Right ventricle myocardium inferior (tissue), 1 donor: ENCODE measurements at places on chromosomes 3 and 15.
A peak's percentile ranks its signal among the peaks of the same experiment; 100 is the strongest.

DNA sequence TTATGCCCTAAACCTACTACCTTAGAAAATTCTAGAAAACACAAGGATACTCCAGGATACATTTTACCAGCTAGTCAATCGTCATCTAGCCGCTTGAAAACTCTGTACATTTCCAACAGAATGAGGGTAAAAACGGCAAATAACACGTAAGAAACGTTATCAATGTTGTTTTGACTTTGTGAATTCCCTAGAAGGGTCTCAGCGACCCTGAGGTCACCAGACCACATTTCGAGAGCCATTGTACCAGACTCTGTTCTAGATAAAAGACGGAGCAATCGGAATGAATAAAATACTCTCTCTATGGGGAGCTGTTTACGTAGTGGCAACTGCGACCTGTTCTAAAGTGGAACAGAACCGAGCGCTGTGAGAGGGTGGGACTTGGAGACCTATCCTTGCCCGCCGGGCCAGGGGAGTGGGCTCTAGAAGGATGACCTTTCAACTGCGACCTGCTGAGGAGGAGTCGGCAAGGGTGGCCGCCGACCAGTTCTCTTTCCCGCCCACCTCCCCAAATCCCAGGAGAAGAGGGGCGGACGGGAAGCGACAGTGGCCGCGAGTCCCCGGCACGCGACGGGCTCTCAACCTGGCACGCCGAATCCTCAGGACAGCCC, 778 bp upstream of the AP4E1 start:
- DNase-seq, result no peak

GRCh38 chr15:80695911-80696661, 976 bp downstream of the ABHD17C start:
- peak; percentile 69 for DNase-seq

DNA sequence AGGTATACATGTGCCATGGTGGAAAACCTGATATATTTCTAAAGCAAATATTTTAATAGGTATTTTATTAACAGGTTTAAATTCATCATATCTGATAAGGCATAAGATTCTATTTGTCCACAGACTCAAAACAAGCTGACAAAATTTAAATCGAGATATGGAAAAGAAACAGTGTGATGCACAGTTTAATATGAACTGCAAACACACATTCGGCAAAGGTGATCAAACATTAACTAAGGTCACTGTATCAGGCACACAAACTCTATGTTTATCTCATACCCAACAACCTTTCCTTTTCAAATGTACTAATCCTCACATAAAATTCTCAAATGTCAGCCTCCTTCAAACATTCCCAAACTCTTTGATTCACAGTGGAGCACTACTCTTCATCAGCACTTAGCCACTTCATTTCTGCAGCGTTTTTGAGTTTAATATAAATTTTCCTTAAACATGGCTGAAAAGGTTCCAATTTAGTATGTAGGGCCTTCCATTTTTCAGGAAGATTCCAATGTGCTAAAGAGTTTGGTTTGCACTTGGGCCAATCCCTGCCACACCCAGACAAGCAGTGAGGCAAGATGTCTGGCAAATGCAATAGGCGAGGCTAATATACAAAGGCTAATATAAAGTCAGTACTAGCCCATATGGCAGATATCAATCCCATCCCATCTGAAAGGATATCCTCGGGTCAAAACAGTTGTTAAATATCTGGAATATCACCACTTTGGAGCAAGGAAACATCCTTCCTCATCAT, 84.6 kb downstream of the GBE1 start:
- no peak for DNase-seq

DNA sequence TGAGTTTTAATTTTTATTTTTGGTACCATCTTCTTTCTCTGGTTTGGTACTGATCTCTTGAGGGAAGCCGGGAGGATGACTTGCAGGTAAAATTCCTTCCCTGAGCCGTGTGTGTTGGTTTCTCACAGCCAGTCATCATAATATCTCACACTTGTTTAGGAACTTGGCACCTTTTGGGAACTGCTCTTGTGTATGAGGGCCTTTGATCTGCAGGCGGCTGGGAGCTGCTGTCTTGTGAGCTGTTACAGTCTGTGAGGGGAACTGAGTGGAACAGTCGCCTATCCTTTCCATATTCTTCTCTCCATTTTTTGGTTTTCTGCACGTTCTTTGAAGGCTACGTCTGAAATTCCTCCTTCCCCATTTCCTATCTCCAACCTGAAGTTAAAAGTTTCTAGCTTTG, 75.2 kb downstream of the CACNA2D3 start:
- no peak for DNase-seq

DNA sequence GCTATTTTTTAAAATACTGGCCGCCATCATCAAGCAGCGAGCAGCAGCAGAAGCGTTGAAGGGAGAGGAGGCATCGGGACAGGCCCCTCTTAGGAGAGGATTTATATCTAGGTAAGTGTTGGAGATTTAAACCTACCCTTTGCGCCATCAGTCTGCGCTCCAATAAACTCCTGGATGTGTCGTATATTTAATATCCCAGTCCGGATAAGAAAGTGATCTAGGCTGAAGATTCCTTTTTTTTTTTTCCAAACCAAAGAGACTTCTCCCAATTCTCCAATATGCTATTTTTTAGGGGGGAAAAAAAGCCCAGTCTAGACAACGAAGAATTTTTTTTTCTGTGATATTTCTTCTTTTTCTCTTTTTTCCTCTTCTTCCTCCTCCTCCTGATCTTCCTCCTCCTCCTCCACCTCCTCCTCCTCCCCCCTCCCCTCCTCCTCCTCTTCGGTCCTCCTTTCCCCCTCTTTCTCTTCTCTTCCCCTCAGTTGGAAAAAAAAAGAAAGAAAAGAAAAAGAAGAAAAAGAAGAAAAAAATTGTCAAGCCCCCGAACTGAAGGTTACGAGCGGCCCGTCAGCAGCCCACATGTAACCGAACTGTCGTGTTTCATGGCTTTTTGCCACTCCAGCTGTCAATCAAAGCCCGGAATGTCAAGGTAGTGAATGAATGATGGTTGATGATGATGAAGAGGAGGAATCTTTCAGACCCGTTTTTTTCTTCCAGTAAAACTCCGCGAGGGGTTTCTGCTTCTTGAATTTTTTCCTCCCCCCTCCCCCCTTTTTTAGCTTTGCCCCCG, 835 bp downstream of the MEIS2 start:
- no peak for DNase-seq

- no peak for DNase-seq
These were observed 338.5 kb downstream of the PTPRG start for GRCh38 chr3:61899700-61900462.

GRCh38 chr3:182244222-182244971, 532.7 kb downstream of the SOX2 start:
- no peak for DNase-seq

GRCh38 chr3:169662843-169663160, 710 bp downstream of the MECOM start:
- DNase-seq, result no peak

DNA sequence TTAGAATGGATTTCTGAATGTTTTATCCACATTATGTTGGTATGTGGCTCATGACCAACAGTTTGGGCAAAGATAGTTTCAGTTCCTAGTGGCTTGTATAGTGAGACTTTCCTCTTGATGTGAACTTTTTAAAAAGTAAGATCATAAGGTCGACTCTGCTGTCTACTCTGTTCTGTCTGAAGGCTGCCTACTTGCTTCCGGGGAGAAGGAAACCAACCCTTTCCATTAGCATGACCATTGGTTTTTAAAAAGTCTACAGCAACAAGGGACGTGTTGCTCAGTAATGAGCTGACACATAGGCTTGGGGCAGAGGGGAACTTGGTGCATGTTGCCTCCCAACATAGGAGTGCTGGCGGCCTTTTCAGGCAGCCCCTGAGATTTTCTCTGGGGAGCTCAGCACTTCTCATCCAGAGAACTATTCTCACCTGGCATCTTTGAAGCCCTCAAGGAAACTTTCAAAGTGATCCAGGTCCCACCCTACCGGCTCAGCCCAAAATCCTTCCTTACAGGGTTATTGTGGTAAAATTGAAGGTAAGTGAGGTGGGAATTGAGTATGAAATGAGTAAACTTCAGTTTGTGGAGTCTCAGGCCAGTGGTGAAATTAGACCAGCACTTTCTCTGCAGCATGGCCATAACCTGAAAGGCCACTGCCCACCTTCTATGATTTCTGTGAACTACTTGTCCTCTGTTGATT, 30.6 kb downstream of the PSMD6 start:
- no peak for DNase-seq

GRCh38 chr3:27930052-27930602, 208.0 kb upstream of the EOMES start:
- DNase-seq, result no peak

DNA sequence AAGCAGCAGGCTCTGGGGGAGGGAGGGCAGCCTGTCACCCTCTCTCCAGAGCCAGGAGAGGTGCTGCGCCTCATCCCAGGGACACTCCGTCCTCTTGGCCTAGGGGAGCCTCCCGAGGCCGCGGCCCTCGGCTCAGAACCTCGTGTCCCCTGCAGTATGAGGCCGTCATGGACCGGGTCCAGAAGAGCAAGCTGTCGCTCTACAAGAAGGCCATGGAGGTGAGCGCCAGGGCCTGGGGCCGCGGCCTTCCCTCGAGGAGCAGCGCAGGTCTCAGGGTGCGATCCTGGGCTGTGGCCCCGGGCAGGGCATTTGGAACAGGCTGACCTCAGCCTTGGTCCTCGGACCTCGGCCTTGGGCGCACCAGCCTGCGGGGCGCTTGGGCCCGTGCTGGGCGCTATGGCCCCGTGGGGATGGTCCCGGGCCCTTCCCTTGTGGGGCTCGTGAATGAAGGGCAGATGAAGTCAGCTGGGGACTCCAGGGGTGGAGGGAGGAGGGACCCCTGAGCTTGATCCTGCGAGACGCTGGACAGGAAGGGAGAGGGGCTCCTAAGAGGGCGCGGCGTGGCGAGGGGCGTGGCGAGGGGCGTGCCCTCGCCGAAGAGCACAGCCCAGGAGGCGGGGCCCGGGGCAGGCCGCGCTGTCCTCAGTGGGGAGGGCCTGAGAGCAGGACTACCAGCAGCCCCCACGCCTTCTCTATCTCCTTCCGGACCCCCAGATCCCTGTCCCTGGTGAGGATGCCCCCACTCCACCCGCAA, 32.9 kb downstream of the PSTPIP1 start:
- peak; percentile 45 for DNase-seq

DNA sequence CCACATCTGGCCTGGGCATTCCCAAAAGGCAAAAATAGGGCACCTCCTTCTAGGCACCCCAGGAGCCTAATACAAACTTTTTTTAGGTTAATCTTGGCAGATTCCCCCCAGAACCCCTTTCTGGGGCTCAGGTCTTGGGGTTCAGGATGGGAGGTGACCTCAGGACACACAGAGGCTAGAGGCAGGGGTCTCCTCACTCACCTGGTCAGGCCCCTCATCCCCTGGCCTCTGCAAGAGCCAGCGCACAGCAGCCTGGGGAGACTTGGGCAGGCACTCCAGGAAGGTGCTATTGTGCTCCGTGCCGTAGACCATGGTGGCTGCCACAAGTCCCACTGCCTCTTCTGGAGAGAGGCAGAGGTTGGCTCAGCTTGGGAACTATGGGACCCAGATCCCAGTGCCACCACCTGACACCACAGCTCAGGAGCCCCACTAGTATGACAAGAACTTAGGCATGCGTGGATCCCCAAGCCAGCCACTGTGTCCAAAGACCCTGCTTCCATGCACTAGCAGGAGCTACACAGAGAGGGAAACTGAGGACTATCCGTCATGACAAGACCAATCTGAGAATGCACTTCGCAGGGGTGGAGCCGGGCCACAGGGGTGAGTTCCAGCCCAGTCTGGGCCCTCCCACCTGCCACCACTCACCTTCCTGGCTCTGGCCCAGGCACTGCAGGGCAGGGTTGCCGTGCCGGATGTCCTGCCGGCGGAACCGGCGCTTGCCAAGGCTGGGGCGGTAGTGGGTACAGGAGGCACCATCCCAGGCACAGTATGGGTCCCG, 7.4 kb downstream of the SEMA3G start:
- DNase-seq, result no peak

DNA sequence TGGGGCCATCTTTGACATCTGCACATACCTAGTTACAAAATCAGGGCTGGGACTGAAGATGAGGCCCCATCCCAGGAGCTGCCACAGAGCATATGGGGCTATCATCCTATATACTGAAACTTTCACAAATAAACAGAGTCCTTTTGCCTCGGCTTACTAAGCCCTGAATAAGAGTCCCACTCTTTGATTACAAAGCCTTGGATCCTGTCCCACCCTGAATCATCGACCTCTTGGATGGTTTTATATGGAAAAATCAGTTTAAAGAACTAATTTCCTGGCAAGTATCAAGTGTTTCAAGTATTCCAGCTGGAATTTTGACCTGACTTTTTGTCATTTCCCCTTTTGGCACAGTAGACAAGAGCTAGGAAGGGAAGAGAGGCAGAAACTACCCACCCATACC, 331.3 kb upstream of the FRG2C start:
- DNase-seq, result no peak

GRCh38 chr3:126530171-126531050, 6.5 kb downstream of the CHST13 start:
- peak; percentile 89 for DNase-seq

- DNase-seq, result peak; percentile 80
These were observed 8.2 kb downstream of the SLC6A6 start for GRCh38 chr3:14410503-14411165.

- no peak for DNase-seq
These were observed 35.9 kb downstream of the CEMIP start for GRCh38 chr15:80815106-80815505.

- DNase-seq, result no peak
These were observed 117.0 kb downstream of the MBNL1 start for GRCh38 chr3:152385761-152386160.

DNA sequence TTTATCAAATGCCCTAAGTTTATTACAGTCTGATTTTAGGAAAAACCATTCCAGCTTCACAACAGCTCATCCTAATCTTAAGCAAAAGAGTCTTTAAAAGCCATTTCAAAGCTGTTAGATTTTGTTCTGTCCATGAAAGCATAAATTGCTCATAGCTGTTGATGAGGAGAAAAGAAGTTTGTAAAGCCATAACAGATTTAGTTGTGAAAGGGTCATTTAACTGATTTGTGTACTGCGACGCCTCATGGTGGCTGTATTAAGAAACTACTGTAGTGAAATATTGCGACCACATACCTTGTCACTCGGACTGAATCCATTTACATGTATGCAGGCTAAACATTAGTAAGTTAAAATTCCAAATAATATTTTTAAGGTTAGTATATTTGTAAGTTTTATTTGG, 20.9 kb downstream of the BBX start:
- DNase-seq, result no peak

- DNase-seq, result peak; percentile 80
These were observed 39.8 kb downstream of the ARHGAP31 start for GRCh38 chr3:119333773-119334509.
